ENCODE measurements at places on chromosomes 1 and 21. TPM values are rescaled to one million over a fixed set of nuclear protein-coding genes. Genes with fewer than 3 reads are reported as not detected.

Gene TAL1
- total RNA-seq: not detected

Gene CD101
- total RNA-seq: 0.66 TPM

Gene IL12RB2
- total RNA-seq: 35.1 TPM

Gene SLC19A2
- total RNA-seq: 9.3 TPM

Gene S100A12
- not detected for total RNA-seq

Gene ACOT7
- total RNA-seq: 109 TPM

Gene IFNLR1
- total RNA-seq: 6.1 TPM

Gene CSF3R
- total RNA-seq: 0.40 TPM

Gene NGF
- total RNA-seq: not detected

Gene HSD3B1
- not detected for total RNA-seq

Gene SPATA46
- total RNA-seq: not detected

Gene RGS13
- total RNA-seq: 0.07 TPM

Gene ARHGEF16
- not detected for total RNA-seq

Gene EVA1B
- 16.3 TPM for total RNA-seq

Gene EFNA1
- 0.16 TPM for total RNA-seq

Gene AMIGO1
- total RNA-seq: 4.9 TPM
